ENCODE measurements at places on chromosomes 6 and 20. TPM values are rescaled to one million over a fixed set of nuclear protein-coding genes. Genes with fewer than 3 reads are reported as not detected.

GRCh38 chr20:35226884-35227681, 593 bp downstream of the MMP24 start:
- DNase-seq, result no peak

- DNase-seq, result no peak
These were observed 7.4 kb upstream of the SIRPB1 start for GRCh38 chr20:1627200-1627550.

The PXDC1 gene
- 33.0 TPM for total RNA-seq

GRCh38 chr20:58660855-58661597, 9.9 kb downstream of the STX16 start:
- DNase-seq, result no peak

DNA sequence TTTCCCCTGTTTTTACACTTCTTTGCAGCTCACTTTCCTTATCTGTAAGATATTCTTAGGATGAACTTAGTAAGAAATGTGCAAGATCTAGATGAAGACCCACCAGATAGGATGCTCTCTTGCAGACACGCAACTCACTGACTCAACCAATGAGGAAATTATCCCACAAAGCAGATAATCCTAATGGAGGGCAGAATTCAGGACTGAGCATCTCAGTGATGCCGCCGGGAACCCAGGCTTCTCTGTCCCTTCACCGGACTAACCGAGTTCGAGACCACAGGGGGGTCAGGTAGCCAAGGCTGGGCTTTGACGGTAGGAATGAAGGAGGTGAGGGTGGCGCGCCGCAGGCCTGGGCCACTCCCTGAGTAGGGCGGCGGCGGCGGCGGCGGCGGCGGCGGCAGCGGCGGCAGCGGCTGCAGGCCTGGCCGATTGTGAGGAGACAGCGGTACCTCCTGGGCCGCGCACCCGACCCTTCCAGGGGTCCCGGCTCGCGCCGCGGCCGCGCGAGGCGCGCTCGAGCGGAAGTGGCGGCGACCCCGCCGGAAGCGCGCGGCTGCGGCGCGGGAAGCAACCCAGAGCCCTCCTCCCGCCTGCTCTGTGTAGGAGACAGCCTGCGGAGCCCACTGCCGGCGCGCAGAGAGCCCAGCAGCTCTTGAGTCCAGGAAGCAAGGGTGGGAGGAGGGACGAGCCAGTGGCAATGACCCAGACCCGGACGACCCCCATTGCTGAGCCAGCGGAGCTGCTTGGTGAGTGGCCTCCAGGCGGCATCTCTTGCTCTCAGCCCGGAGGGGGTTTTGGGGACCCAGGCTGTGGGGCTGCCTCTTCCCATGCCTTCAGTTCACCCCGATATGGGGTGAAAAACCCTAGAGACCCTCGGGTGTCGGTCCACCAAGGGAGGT, at the start of gene KHDC1:
TSS of gene KHDC1 (minus strand) at position 526 of the 899 bp plus-strand sequence. CDS start 20,679 bp downstream, outside the sequence.
- peak; percentile 29 for DNase-seq

GRCh38 chr6:48048451-48049146, 62.4 kb downstream of the PTCHD4 start:
- no peak for DNase-seq

- no peak for DNase-seq
These were observed 53.6 kb upstream of the NT5E start for GRCh38 chr6:85396159-85396808.

The SLC35A1 gene
- 9.9 TPM for total RNA-seq

GRCh38 chr6:96391776-96392360, 129.7 kb upstream of the UFL1 start:
- DNase-seq, result no peak

The ADAM33 gene
- total RNA-seq, result not detected

GRCh38 chr20:740162-740561, 28.1 kb downstream of the SLC52A3 start:
- DNase-seq, result no peak

The CPXM1 gene
- not detected for total RNA-seq

The BPIFB2 gene
- total RNA-seq, result not detected

GRCh38 chr20:25055711-25056495, 2.0 kb downstream of the ACSS1 start:
- no peak for DNase-seq

DNA sequence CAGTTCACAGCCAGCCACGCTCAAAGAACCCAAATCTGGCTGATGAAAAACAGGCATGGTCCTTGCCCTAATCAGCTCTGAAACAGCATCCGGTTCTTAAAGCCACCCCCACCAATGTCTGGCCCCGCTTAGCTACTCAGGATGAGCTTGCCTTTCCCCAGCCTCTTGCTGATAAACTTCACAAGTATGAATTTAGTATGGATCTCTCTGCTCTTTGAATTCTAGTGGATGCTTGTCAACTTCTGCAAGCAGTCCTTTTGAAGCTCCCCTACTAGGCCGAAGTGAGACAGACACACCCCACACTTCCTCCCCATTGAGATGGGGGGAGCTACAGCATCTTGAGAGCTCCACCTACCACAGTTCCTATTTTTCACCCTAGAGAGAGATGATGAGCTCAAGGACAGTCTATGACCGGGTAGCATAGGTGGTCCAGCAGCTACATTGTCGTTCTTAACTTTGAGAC, 36.7 kb downstream of the EBF4 start:
- no peak for DNase-seq

DNA sequence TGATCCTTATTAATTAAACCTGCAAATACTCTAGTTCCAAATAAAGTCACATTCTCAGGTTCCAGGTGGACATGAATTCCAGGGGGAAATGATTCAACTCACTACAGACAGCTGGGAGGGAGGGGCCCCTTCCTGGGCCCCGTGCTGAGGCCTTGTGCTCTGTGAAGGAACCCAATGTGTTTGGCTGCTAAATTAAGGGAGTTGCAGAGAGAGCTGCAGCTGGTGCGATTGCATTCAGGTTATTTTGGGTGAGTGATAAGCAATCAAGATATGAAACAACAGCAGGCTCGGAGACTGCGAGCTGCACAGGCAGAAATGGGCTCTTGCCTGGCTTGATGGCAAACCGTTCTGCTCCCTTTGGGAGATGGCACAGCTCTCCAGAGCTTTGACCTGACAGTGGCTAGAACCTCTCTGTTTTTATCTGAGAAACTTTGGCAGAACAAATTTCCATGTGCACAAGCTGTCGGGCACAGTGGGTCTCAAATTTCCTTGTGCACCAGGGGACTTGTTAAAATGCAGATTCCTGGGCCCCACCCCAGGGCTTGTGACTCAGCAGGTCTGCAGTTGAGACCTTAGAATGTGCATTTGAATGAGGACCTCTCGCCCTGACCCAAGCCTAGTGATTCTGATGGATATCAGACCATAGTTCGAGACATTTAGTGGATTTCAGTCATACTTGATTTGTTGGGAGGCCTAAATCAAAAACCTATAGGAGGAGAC, 9.8 kb downstream of the MAPK13 start:
- DNase-seq, result no peak

The BTN2A1 gene
- 9.9 TPM for total RNA-seq

DNA sequence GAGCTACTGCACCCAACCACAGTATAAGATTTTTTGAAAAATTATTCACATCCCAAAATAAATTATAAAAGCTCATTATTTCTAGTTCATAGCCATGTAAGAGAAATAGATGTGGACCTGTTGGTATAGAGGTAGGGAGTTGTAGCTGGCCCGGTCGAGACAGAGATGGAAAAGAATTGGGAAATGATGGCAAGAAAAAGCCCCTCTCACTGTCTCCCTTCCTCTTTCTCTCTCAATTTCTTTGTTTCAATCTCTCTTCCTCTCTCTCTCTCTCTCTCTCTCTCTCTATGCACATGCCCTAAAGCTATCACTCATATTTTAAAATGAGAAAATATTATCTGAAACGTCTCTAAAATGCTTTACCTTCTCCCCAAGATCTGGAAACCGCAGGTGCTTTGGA, 80.7 kb upstream of the CD83 start:
- no peak for DNase-seq

DNA sequence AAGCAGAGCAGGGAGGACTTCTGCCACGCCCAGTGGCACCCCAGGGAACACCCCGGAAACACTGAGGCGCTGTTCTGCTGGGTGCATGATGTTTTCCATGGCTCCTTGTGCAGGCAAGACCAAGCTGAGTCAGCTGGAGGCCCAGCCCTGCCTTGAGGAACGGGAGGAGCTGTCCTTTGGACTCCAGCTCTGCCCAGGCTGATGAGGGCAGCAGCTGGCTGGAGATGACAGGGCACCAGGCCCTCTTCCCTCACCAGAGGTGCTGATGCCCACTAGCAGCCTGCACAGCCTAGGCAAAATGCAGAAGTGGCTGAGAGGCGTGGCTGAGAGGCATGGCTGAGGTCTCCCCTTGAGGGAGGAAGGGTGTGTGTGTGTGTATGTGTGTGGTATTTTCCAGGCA, 2.4 kb downstream of the C6orf132 start:
- DNase-seq, result peak; percentile 82

The ESR1 gene
- 1.3 TPM for total RNA-seq

DNA sequence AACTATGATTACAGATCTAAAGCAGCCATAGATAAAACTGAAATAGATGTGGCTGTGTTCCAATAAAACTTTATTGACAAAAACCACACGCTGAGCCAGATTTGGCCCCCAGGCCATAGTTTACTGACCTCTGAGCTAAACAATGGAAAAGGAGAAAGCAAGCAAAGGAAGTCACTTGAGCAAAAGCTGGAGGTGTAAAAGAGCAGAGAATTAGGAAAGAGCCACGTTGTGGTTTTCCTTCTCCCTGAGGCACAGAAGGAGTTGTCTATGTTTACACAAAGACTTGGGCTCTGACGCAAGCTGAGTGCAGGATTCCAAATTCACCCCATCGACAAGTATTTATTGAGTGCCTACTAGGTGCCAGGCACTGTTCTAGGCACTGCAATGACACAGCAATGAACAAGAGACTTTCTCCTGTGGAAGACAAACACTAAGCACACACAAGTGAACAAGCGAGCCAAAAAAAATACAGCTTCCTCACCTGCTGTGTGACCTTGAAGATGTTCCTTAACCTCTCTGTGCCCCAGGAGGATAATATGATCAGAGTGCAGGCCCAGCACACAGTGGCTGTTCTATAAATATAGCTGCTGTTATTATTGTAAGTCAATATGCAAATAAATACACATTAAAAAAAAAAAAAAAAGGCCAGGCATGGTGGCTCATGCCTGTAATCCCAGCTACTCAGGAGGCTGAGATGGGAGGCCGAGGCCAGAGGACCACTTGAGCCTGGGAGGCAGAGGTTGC, 75.4 kb upstream of the PTPN1 start:
- peak; percentile 76 for DNase-seq

The PRDM13 gene
- not detected for total RNA-seq

The SLC35F1 gene
- not detected for total RNA-seq

The EDN3 gene
- total RNA-seq, result not detected

The COL9A1 gene
- total RNA-seq, result not detected

GRCh38 chr6:7175462-7175861, 67.7 kb downstream of the RREB1 start:
- no peak for DNase-seq
